EH (cell line): ENCODE measurements at places on chromosomes 2 and 18.

- no peak for DNase-seq
Observed at GRCh38 chr18:56235071-56235470, 403.3 kb downstream of the TXNL1 start.

DNA sequence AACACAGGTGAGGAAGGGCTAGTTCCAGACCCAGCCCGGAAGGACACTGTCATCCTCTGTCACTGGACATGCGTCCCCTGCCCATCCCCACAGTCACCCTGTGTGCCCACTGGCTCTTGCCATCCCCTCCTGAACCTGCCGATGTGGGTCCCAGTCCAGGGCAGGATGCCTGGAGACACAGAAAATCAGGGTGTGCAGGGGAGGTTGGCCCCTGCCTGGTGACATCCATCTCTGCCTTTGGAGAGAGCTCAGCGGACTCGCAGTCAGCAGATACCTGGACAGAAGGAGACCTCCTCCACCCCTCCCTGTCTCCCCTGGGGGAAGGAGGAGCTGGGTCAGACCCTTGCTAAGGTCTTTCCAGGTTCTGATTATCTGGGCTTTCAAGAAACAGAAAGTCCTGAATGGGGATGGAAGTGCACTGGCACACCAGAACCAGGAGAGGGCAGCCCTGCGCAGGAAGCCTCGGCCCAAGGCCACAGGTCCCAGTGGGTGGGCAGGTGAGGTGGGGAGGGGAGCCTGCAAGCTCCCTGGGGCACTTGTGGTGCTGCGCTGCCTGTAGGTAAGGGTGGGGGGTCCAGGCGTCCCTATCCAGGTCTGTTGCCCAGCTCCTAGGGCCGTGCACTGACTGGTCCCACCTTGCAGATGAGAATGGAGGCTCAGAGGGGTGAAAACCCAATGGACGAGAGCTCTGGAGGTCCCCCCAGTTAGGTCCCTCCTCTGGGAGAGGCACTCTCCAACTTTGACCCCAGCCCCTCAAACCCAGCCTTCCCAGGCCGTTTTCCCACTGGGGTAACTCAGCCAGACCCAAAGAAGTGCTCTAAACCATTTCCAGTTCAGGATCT, 9.7 kb upstream of the OTOS start:
- peak; percentile 33 for DNase-seq

- DNase-seq, result no peak
Observed at GRCh38 chr18:9856092-9856491, 29.7 kb upstream of the TXNDC2 start.

GRCh38 chr2:8134473-8134932, 547.4 kb upstream of the ID2 start:
- DNase-seq, result no peak

GRCh38 chr2:140786585-140786984, 1344.2 kb downstream of the LRP1B start:
- DNase-seq, result no peak

GRCh38 chr2:215060861-215061536, 77.4 kb downstream of the ABCA12 start:
- DNase-seq, result no peak

DNA sequence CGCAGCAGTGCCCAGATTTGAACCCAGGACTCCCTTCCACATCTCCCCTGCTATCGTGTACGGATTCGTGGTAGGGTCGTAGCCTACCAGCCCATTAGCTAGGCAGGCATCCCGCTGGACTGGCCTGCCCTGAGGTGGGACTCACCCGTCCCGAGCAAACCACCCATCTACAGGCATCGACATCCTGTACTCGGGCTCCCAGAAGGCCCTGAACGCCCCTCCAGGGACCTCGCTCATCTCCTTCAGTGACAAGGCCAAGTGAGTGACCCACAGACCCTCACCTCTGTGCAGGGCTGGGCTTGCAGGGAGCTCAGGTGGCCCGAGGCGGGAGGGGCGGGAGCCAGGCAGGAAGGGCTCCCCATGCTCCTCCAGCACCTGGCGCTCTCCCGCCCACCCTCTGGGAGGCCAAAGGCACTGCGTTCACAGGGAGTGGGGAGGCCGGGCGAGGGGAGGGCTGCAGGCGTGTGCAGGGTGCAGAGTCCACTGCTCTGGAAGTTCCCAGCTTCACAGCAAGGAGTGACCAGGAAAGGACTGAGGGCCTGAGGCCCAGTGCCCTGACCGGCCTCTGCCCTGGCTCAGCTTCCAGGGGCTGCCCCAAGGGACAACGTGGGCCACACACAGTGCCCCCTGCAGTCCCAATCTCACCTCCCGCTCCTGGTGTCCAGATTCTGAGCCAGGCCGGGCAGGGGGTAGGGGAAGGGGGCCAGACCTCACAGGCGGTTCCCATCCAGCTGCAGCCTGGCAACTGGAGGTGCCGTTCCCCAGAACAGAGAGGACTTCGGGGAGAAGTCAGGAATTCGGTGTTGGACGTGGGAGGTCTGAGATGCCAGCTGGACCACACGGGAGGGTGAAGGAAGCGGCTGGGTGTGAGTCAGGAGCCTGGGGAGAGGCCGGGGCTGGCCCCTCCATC, 5.4 kb downstream of the AGXT start:
- no peak for DNase-seq

- DNase-seq, result peak; percentile 43
Observed at GRCh38 chr2:46116553-46116991, 180.6 kb upstream of the EPAS1 start.

GRCh38 chr18:7941533-7941932, 374.4 kb downstream of the PTPRM start:
- DNase-seq, result no peak

DNA sequence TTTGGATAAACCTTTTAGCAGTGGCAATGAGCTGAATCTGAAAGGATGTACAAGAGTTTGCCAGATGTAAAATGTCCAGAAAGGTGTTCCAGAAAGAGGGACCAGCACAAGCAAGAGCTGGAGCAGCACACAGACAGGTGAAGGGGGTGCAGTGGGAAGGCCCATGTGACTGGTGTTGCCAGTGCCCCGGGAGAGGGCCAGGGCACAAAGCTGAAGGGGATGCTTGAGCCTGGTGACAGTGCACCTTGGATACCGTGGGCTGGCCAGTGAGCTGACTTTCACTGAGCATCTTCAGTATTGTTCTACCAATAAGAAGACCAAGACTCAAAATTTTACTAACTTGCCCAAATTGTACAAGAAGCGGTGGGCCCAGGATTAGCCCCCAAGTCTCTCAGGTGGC, 132.3 kb upstream of the ALPP start:
- no peak for DNase-seq

- no peak for DNase-seq
Observed at GRCh38 chr2:155583674-155584195, 748.8 kb downstream of the NR4A2 start.

DNA sequence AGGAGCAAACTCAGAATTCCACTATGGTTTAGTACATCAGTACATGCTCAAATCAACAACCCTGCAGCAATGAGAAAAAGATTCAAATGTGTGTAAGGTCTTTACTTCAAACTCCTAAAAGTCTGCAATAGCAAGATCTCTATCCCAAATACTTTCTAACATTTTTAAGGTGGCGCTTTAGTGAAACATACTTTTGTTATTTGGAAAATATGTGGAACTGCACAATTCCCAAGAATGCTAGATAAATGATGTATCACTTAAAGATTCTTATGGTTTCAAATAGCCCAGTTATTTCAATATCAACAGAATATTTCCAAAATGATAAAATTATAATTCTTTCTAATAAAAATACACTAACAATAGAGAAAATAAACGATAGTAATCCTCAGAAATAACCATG, 227.6 kb upstream of the SMAD7 start:
- peak; percentile 33 for DNase-seq

DNA sequence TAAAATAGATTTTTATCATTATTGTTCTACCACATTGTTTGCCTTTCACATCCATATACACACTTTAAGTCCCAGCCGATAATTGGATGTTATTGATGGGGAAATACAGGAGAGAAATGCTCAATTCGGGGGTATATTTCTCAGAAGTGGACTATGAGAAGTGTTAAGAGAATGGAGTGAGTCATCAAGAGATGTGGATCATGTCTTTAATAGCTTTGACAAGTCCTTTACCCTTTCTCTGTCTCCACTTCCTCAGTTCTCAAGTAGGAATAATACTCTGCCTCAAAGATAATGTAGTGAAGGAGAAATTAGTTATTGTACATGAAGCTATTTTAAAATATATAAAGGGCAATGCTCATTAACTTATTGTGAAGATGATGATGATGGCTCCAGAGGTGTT, 1017.6 kb upstream of the PIK3C3 start:
- no peak for DNase-seq

GRCh38 chr2:202109737-202110184, 36.7 kb downstream of the KIAA2012 start:
- DNase-seq, result peak; percentile 88

DNA sequence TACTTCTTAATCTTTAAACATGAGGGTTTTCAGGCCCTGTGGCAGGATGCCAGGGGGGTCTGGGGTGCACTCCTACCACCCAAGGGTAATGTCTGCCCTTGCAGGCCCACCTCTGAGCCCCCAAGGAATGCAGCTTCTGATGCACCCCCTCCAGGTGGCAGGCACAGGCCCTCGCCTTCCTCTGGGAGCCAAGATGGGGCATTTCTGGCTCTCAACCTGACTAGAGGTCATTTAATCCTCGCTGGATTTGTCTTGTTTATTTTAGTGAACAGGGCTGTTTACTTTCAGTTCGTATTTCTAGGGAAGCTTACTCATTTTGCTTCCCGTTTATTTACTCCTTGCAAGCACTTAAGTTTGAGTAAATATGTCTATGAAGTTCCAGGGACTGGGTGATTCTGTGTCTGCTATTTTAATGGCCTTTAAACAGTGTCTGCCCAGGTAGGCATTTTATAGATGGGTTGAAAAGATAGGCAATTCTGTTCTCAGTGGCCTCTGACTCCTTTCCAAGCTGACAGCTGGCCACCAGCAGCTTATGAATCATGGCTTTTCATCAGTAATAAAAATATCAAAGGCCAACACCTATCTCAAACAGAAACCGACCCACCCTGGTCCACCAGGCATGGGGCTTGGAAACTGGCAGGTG, 11.1 kb upstream of the DNPEP start:
- DNase-seq, result no peak

GRCh38 chr18:35923939-35924684, 48.4 kb upstream of the RMP24 start:
- no peak for DNase-seq

- DNase-seq, result no peak
Observed at GRCh38 chr2:113164930-113165585, 8.7 kb upstream of the PSD4 start.

GRCh38 chr2:173821451-173821850, 143.7 kb downstream of the SP3 start:
- no peak for DNase-seq

- DNase-seq, result no peak
Observed at GRCh38 chr2:107285621-107286299, 399.8 kb upstream of the ST6GAL2 start.

DNA sequence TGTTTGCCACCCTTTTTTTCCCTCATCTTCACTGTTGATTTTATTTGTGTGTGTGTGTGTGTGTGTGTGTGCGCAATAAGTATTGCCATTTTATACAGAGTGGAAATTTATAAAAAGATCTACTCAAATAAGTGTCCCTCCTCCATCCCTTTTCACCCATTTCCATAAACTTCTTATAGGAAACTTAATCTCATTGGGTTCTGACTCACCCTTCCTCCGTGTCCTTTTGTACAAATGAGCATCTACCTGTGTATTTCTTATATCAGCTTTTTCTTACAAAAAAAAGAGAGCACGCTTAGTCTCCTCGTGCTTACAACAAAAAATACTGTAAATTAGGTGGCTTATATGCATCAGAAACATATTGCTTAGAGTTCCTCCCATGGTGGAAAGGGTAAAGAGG, 711.2 kb upstream of the CDH7 start:
- DNase-seq, result no peak

DNA sequence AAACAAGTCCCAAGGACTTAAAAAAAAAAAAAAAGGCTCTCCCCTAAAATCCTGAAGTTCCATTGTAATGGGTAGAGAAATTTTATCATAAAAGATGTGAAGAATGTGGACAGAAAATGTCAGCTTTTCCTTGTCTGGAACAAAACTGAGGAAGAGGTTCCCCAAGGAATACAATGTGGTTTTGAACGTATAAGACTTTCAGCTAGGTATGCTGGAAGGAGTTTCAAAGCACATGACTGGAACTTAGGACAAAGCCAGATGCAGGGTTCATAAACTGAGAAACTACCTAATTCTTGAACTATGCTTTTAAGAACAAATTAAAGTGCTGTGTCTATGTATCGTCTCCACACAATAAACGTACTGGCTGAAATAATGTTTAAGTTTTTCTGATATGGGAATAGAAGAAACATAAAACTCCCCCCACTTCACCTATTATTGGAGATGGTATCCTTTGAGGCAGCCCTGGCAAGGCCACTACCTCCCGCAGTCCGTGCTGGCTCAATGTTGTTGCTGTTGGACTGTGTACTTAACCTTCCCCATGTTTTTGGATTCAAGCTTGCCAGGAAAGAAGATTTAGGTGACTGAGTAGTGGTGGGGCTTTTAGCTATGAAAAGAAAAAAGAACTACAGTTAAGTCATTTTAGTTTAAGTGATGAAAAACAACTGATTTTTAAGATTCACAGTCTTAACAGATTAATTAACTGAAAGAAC, 84.2 kb upstream of the DNER start:
- peak; percentile 34 for DNase-seq

DNA sequence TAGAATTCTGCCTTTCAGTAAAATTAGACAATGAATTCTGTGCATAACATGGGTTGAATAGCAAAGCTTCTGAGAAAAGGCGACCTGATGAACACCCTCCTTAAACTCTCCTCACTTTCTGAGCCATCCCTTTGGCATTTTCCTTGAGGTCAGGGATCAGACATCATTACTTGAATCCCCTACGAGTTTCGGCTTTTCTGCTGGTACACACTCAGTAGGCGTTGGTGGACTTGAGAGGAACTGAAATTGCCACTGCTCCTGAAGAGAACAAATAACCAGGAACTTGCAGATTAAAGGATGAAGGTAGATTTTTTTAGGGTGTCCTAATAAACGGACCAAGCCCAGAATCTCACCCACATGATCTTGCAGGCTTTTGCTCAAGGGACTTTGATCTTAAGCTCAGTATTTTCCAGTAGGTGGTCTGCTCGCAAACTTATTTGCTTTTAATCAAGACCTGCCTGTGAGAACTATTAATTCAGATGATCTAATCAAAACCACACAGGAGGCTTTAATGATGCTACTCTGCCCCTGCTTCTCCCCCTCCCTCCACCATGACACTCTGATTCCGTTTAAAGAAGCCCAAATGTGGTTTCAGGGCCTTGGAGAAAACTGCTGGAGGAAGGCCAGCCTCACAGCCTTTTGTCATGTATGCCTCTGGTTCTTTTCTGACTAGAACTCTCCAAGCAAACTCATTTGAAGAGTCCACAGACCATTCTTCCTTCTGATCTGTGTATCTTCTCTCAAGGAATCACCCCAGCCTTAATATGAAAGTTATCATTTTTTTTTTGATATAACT, 124.9 kb downstream of the PRKCE start:
- peak; percentile 69 for DNase-seq
